Muscle of back (tissue), 13 donors: ENCODE measurements at places on chromosomes 6 and 20.

DNA sequence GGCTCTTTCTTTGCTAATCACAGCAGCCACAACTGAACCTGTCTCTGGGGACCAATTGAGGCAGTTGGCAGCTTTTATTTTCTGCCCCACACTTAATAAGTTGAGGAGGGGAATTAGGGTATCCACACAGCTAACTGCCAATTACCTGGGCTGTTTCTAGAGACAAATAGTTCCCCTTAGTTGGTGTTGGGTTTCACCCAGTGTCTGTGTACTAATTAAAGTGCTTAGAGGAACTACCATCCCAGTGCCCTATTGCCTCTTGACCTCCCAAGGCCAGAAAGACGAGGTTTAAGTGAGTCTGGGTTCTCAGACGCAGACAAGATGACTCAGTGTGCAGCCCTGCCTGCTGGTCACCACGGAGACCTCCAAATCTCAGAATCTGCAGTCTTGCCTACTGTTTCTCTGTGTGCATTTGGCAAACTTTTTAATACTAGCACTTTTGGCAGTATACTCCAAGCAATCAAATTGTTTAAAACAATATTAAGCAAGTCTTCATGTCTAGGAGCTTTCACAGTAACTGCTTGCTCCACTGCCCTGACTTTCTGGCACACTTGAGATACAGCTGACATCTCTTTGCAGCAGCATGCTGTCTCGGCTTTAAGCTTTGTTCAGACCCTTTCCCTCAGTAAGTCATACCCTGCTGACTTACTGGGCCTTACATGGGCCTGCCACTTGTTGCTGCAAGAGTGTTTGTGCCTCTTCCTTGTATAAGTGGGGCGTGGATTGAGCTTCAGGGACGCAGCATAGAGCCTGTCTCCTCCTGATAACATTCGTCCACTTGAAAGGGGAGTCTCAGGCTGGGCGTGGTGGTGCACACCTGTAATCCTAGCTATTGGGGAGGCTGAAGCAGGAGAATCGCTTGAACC, 31.9 kb downstream of the STK35 start:
- DNase-seq = peak; percentile 40

DNA sequence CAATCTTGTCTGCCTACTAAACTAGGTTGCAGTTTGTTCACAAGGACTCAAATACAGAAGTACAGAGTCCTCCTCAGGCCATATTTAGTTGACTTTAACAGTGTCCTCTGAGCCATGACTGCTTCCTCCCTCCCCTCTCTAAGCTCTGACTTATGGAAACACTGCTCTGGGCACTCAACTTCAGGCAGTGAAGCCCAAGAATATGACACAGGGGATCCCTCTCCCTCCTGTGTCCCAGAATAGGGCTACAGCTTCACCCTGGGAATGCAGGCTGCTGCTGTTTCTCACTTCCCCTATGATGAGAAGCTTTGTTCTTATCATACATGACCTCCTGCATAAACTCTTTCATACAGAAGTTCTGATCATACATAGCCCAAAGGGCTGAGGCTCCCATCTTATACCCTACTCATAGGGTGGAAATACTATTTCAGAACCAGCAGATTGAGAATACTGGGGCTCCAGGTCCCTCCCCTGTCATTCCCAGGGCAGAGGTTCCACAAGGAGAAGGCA, 97.3 kb upstream of the UST start:
- DNase-seq = no peak

GRCh38 chr6:2796861-2797260, 31.7 kb downstream of the WRNIP1 start:
- no peak for DNase-seq

DNA sequence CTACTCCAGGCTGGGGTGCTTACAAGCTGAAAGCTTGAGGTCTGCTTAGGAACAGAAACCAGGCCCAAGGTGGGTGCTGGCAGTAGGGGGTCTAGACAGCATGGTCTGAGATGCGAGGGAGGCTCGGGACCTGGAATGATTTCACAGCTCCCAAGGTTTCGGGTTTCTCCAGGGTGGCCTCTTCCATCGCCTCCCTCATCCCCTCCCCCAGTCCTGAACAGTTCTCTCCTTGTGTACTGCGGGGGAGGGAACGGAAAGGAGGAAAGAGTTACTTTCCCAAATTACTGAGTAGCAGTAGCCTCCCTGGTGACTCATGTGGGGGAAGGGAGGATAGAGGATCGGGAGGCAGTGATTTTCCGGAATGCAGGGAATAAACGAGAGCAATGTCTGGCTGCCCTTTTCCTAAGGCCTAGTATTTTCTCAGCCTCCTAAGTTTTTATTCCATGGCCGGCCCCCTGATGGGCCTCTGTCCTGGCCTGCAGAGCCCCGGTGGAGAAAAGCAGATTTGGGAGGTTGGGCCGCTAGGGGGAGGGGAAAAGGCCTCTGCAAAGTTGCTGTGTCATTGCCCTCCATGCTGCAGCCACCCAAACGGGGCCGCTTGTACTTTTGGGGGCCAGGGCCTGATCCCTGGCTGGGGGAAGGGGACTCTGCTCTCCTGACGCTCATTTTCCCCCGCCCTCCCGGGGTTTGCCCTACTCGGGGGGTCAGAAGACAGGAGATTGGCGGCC, 1.5 kb downstream of the BRD2 start:
- DNase-seq = peak; percentile 88

DNA sequence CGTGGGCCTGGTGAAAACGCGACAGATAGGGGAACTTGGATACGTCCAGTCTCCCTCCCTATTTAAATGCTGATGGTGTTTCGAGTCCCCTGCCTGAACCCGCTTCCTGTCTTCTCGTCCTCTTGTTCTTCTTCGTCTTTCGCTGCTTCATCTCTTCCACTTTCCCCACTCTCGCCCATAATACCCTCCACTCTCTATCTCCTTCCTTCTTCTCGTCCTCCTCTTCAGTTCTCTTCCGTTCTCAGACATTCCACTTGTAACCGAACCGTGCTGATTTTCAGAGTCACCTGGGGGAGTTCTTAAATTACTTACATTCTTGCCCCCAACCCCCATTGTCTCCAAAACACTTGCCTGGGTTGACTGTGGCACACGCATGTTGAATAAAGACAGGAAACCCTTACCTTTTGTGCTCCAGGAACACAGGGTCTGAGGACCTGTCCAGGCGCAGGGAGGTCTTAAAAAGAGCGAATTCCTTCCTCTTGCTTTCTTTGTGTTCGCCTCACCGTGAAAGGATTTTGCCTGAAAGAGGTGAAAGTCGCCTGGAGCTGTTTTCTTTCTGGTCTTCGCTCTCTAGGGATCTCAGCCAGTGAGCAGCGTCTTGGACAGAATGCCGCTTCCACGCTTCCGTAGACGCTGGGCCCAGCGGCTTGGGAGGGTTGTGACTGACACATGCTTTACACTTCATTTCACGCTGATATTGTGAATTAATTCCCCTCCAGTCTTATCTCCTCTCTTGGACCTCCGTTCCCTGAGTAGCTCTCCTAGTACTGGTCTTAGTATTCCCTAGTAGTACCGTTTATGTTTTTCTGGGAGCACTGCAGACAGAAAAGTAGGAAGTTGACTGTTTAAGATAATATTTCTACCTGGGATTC, 184.0 kb downstream of the GPX5 start:
- no peak for DNase-seq

DNA sequence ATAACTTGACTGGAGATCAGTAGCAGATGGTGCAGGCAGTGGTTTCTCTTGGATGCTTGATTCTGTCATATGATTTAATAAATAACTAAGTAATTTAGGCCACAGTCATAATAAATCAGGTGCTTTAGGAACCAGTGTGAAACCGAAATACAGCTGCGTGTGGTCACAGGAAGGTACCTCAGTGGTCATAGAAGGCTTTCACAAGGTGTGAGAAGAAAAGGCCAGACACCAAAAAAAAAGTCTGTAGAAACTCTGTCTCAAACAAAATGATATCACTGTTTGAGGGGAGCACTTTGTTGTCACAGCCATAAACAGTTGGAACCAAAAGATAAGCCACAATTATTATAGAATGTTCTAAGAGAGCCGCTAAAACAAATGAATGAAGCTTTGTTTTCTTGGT, 56.5 kb downstream of the ARMC2 start:
- DNase-seq = no peak

- no peak for DNase-seq
Observed at GRCh38 chr6:130620338-130620781, 206.8 kb upstream of the SMLR1 start.

GRCh38 chr20:14838663-14839628, 501.5 kb upstream of the FLRT3 start:
- DNase-seq = peak; percentile 53

DNA sequence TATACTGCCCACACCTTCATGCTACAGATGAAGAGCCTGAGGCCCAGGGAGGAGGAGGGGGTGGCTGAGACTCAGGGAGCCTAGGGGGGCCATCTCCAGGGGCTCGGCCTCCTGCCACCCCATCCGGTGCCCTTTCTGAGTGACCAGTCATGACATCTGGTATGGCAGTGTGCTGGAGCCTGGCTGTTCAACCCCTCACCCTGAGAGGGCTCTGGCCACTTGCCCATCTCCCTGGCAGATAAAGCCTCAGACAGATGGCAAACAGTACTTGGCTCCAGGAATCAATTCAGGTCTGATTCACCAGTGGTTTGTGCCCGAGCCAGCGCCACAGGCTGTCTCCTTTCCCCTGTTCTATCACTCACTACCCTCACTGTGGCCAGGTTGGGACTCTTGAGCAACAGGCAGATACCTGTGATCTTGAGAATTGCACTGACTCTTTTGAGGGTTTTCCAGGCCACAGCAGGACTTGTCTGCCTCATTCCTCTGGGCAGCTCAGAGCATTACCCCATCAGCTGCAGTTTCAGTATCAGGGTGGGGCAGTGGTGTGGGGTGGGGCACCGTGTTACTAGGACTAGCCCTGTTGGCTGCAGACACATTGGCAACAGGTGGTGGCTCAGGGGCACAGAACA, 22.8 kb downstream of the SRSF3 start:
- DNase-seq = no peak

DNA sequence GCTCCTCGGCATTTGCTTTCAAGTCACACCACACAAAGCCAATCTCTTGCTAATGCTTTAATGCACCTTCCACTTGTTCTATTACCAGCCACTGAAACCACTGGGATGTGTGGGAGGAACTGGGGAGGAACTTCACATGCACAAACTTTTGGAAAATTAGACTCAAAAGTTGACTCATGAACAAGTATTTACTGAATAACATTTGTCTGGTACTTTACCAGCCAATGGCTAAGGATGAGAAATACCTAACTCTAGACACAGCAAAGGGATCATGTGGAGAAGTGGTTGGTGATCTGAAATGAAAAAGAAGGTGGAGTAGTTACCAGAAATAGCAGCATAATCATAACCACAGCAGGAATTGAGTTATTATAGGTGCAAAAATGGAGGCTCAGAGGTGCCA, 554.0 kb upstream of the NOX3 start:
- no peak for DNase-seq

GRCh38 chr6:108779536-108780275, 68.5 kb upstream of the ARMC2 start:
- DNase-seq = no peak

- no peak for DNase-seq
Observed at GRCh38 chr6:73176057-73176456, 49.2 kb downstream of the KHDC1L start.

DNA sequence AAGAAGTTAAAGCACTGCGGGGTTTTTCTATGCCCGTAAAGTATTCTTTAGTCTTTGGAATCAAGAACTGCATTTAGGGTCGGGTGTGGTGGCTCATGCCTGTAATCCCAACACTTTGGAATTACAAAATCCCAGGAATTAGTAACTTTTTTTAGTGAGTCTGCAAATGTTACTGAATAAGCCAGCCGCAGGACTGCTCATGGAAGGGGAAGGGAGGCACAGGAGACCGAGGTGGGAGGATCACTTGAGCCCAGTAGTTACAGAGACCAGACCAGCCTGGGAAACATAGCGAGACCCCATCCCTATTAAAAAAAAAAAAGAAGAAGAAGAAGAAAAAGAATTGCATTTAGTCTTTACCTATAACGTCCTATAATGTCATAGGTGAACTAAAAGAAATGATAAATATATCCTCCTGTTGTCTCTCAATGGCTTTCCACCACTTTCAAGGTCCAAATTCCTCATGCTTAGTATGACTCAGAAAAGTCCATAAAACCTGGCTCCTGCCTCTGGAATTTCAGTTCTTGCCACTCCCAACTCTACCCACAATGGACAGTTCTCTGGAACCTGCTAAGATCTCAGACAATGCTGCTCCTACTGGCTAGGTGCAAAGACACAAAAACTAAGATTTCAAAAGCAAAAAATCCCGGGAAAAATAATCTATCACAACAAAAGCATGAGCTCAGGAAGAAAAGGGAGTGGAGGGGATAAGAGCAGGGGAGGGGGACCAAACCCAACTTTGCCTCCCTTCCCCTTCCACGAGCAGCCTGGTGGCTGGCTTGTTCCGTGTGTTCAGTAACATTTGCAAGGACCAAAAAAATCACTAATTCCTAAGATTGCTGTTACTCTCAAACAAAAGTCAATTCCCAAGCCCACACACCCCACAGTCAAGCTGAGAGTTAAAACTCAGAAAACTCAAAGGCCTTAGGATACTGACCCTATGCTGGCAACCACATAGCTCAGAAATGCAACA, 39.0 kb downstream of the B4GALT5 start:
- no peak for DNase-seq

- no peak for DNase-seq
Observed at GRCh38 chr20:3812259-3812681, 8.1 kb upstream of the AP5S1 start.

- DNase-seq = peak; percentile 61
Observed at GRCh38 chr20:33862709-33863403, 51.7 kb downstream of the CHMP4B start.

DNA sequence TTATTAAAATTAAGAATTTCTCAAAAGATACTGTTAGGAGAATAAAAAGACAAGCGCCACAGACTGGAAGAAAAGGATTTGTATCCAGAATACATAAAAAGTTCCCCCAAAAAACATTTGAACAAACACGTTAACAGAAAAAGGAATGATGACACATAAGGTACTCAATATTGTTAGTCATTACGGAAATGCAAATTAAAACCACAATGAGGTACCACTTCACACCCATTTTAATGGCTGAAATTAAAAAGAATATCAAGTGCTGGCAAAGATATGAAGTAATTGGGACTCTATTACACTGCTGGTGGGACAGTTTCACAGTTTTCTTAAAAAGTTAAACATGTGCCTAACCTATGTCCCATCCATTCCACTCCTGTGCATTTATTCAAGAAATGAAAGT, 51.4 kb downstream of the HECA start:
- no peak for DNase-seq

DNA sequence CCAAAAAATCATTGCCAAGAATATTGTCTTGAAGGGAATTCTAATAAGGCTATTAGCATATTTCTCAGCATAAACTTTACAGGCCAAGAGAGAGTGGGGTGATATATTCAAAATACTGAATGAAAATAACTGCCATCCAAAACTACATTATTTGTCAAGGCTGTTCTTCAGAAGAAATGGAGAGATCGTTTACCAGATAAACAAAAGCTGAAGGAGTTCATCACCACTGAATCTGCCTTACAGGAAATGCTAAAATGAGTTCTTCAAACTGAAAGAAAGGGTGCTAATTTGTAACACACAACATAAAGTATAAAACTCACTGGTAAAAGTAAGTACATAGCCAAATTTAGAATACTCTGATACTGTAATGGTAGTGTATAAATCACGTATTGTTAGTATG, 517.0 kb downstream of the TENT5A start:
- no peak for DNase-seq

GRCh38 chr6:2396042-2396657, 150.7 kb upstream of the GMDS start:
- DNase-seq = peak; percentile 26
